ENCODE measurements at places on chromosomes 6 and 20. TPM values are rescaled to one million over a fixed set of nuclear protein-coding genes. Genes with fewer than 3 reads are reported as not detected.

KCNB1 gene
- 5.1 TPM for total RNA-seq

TRIM31 gene
- 3.3 TPM for total RNA-seq

GRCh38 chr6:144595266-144595665 is 310.1 kb downstream of the UTRN start:
- no peak for DNase-seq
- H3K4me1 ChIP-seq = no peaks in the 10 kb centered on the region
- no peak overlapping the region for H3K4me3 ChIP-seq
- no peaks in the 10 kb centered on the region for H3K36me3 ChIP-seq
- no peaks in the 10 kb centered on the region for H3K27me3 ChIP-seq
- no peak overlapping the region for H3K27ac ChIP-seq

DNA sequence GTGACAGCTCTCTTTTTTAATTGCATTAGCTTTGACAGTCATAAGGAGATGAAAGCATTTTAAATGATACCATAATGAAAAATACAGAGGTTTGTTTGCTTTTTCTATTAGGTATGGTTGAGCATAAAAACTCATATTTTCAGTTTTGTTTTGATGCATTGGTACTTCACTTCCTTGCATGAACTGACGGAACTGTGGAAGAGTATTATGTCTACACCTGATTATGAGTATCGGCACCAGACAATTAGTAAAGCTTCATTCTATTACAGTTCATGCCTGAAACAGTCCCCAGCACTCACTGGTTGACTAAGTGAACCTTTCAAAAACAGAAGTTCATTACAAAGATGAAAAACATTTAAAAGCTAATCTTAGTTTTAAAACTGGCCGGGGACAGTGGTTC is 593.0 kb downstream of the GRIK2 start:
- H3K4me1 ChIP-seq = no peaks in the 10 kb centered on the region
- no peak overlapping the region for H3K4me3 ChIP-seq
- no peak for DNase-seq
- H3K36me3 ChIP-seq = no peaks in the 10 kb centered on the region
- no peak overlapping the region for H3K27ac ChIP-seq

- H3K4me1 ChIP-seq = no peaks in the 10 kb centered on the region
- DNase-seq = no peak
- H3K36me3 ChIP-seq = no peaks in the 10 kb centered on the region
- H3K4me3 ChIP-seq = no peak overlapping the region
- H3K27ac ChIP-seq = no peak overlapping the region
- H3K27me3 ChIP-seq = no peaks in the 10 kb centered on the region
These were observed 27.2 kb upstream of the HMGN3 start for GRCh38 chr6:79261666-79262065.

GRCh38 chr6:167094436-167094819 is 28.5 kb upstream of the CCR6 start:
- no peak overlapping the region for H3K27ac ChIP-seq
- H3K4me1 ChIP-seq = no peaks in the 10 kb centered on the region
- no peak for DNase-seq
- no peaks in the 10 kb centered on the region for H3K27me3 ChIP-seq
- H3K36me3 ChIP-seq = no peaks in the 10 kb centered on the region
- peak overlapping the region; percentile 48 for H3K4me3 ChIP-seq

DNA sequence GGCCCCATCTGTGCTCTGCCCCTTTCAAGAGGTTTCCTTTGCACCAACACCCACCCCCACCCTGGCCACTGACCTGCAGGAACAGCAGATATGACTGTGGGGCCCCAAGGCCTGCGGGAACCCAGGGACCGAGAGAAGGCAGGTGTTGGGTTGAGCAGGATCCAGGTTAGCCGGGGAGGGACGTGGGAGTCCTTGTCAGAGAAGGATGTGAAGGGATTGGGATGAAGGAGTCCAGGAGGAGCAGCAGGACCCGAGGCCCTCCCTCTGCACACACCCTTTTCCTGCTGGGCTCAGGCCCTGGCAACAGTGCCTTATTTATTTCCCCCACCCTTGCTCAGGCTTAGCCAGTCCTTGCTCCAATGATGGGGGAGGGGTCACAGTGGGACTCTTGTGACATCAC is 193.0 kb upstream of the PROKR2 start:
- no peak for DNase-seq
- H3K27ac ChIP-seq = no peak overlapping the region
- H3K36me3 ChIP-seq = no peaks in the 10 kb centered on the region
- H3K4me1 ChIP-seq = no peaks in the 10 kb centered on the region

GRCh38 chr6:73523434-73524123 is 2.7 kb upstream of the EEF1A1 start:
- DNase-seq = peak; percentile 61
- H3K36me3 ChIP-seq = no peaks in the 10 kb centered on the region
- peak overlapping the region; percentile 76 for H3K4me3 ChIP-seq
- H3K27me3 ChIP-seq = no peaks in the 10 kb centered on the region

DNA sequence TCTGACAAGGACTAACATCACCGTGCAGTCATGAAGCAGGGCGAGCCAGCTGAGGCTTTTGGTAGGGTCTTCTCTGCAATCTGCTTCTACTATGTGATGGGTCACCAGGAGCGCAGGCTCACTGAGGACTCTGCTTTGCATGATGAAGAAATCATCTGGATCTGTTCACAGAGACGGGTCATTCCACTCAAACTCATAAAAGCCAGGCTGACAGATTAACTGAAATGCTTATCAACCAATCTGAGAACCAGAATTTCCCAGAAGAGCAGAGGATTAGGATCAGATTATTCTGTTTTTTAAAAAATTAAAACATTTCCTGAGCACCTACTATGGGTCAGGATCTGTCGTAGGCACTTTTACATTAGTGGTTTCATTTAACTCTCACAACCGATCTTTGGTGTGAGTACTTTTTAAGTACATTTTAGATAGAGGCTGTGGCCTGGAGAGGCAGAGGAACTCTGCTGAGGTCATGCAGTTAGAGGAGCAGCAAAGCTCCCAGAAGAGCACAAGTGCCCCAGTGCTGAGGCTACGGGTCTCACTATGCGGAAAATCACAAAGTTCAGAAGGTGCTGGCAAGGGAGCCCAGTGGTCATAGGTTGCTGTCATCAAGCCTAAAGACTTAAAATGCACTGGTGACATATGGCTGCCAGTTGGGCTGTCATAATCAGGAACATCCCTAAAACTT is 109.1 kb downstream of the BACH2 start:
- no peaks in the 10 kb centered on the region for H3K4me1 ChIP-seq
- no peak overlapping the region for H3K27ac ChIP-seq
- H3K4me3 ChIP-seq = no peak overlapping the region
- H3K36me3 ChIP-seq = no peaks in the 10 kb centered on the region
- H3K27me3 ChIP-seq = no peaks in the 10 kb centered on the region

DNA sequence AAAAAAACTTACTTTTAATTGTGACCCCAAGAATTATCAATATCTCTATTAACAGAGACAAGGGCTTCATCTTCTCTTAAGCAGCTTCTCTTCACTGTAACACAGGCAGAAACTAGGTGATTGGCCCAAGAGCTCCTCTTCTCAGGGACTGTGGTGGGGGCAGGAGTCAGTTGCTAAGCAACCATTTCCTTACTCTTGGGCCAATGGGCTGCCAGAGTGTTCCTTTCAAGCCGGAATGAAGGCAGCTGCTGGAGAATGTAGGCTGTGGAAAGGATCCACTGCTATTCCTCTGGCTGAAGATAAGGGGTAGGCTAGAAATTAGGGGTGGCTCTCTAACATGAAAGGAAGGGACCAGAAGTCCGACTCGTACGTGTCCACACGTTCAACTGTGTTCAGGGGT is at the start of gene SEL1L2:
SEL1L2 (minus strand) TSS at position 150 of the 400 bp plus-strand sequence; CDS start at position 70, 80 bp downstream.
- H3K4me3 ChIP-seq = no peak within 1 kb of the TSS
- no peaks in the 10 kb centered on the region for H3K4me1 ChIP-seq
- H3K27ac ChIP-seq = no peak within 1 kb of the TSS
- DNase-seq = no peak
- no peaks in the 10 kb centered on the region for H3K36me3 ChIP-seq

Measured in breast epithelium (tissue), 4 donors.